Activated T-helper 1 cell treated with anti-CD3 and anti-CD28 coated beads, Interleukin-2, amount 50 U/mL, for 16 hours (primary cell): ENCODE measurements at places on chromosomes 5 and 9.

DNA sequence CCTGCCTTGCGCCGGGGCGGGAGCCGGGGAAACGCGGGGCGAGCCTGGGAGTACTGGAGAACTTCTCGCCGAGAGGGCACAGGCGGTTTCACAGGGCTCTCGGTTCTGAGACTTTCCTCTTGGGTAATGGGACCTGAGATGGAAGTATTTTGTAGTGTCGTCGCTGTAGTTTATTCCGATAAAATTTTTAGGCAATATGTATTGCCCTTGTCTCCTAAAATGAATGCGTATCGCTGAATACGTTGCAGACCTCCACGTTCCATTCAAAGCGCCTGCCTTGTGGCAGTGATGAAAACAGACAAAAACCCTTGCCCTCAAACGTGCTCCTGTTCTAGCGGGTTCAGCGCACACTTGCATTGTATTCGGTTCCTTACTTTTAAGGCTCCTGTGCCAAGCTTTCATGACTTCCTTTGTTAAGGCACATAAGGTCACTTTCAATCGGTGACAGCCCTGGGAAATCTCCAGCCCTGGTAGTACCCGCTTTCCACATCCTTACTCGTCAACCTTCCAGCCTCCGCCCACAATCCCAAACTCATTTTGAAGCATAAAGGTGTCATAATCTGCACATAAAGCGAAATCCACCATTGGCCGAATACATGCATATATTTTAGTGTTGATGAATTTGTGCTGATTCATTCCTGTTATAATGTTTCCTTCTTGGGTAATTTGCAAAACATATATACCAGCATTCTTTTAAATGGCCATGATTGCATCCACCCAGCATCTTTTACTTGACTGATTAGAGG lies 694 bp downstream of the RMI1 start:
- no peak for DNase-seq

- DNase-seq: no peak
These were observed 21.7 kb downstream of the SLC30A5 start for GRCh38 chr5:69115526-69115925.

DNA sequence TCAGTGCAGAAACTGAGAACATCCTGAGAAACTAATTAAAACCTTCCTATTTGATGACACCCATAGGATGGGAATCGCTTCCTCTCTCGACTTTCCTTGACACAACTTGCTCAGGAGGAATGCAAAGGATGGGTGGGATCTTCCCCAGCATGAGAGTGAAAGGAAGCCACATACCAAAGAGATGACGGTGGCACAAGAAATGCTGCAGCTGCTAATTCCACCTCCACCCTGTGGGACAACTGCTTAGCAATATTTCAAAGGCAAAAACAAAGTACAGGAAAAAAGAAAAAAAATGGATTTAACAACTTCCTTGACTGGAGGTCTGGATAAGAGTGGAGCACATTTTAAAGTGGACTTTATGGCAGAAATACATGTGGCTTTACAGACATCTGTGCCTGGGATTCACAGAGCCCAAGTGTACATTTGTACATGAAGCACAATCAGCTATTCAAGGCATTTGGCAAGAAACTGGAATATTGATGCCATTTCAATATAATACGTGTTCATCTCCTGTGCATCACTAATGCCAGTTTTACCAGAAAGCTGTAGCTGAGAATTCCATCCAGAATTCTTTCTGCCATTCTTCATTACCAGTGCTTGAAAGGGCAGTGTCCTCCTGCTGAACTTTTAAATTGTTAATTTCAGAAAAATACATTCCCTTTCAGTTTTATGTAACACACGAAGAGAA lies 359.2 kb upstream of the ACTBL2 start:
- no peak for DNase-seq

DNA sequence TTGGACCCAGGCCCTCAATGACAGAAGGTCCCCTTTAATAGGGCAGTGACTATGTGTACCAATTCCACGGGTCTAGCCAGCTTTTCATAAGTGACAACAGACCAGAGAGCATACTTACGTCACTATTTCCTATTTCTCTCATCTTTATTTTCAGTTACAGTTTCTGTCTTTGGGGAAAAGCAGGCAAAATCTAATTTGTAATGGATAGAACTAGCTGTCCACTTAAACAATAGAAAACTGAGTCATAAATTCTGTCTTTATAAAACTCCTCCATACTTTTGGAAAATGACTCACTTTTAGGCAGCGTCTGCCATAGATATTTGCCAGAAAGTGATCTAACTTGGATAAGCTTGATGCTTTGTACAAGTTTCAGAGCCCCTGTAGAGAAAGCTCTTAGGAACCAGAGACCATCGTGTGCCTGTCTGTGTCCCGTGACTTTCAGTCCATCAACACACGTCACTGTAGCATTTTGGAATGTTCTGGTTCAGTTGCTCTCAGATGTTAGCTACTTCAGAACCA lies 101.9 kb downstream of the F2RL2 start:
- DNase-seq: no peak

GRCh38 chr9:33439731-33440130 lies 7.7 kb downstream of the AQP3 start:
- DNase-seq: no peak

DNA sequence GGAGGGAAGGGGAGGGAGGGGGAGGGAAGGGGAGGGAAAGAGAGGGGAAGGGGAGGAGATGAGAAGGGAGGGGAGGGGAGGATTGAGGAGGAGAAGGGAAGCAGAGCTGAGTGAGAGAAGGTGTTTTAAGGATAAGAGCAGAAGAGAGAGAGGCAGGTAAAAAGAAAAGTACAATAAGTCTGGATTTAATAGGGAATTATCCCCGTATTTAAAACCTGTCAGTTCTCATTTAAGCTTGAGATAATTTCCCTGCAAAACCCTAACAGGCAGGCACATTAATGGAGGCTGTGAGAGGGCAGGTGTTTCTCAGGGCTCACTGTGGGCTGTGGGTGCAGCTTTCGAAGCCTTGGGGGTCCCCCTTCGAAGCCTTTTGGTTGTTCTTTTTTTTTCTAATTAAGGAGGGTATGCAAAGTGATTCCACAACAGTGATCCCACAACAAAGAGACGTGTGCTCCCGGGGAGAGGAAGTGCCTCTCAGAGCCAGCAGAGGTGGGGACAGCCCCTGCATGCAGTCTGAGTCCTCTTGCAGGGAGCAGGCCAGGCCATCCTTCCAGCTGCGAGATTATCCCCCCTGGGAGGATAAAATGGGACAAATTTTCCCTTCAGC lies 317.9 kb upstream of the IRX1 start:
- no peak for DNase-seq

DNA sequence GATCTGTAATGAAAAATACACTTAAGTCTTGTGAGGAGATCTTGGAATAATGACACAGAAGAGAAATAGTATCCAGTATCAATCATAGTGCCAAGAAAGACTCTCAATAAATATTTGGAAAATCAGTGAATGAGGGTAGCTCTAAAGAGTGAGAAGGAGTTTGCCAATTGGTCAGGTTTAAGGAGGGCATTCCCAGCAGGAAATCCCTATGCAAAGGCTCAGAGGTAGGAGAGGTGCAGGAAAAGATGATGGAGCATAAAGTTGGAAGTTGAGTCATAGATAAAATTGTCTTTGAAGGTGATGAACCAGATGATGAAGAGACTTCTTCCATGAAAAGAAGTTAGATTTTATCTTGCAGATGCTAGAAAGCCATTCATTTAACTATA lies 27.8 kb downstream of the TNPO1 start:
- no peak for DNase-seq

GRCh38 chr5:97131139-97131710 lies 11.2 kb downstream of the LIX1 start:
- DNase-seq: no peak

- no peak for DNase-seq
These were observed 70.4 kb downstream of the GADD45G start for GRCh38 chr9:89675058-89675742.

GRCh38 chr9:36855448-36856315 lies 178.4 kb downstream of the PAX5 start:
- DNase-seq: no peak

GRCh38 chr9:15231788-15232635 lies 75.0 kb downstream of the TTC39B start:
- DNase-seq: no peak

DNA sequence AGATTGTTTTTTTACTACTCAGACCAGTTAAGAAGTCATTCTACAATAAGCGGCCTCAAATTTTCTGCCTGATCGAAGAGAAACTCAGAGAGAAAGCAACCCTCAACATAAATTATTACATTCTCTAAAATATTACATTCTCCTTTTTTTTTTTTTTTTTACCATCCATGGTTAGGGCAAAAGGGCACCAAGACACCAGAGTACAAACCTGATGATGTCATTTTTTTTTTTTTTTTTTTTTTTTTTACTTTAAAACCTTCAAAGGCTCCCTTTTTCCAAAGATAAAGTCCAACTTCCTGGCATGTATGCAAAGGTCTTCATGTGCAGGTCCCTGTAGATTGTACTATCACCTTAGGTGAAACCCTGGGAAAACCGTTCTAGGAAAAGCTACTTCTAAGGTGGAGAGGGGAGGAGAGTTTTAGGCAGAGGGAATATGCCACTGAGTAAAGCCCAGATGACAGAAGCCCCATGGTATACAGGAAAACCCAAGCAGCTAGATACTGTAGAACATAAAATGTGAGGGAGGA lies 104.4 kb downstream of the SSBP2 start:
- no peak for DNase-seq

GRCh38 chr5:9198394-9198793 lies 347.5 kb downstream of the SEMA5A start:
- DNase-seq: no peak

DNA sequence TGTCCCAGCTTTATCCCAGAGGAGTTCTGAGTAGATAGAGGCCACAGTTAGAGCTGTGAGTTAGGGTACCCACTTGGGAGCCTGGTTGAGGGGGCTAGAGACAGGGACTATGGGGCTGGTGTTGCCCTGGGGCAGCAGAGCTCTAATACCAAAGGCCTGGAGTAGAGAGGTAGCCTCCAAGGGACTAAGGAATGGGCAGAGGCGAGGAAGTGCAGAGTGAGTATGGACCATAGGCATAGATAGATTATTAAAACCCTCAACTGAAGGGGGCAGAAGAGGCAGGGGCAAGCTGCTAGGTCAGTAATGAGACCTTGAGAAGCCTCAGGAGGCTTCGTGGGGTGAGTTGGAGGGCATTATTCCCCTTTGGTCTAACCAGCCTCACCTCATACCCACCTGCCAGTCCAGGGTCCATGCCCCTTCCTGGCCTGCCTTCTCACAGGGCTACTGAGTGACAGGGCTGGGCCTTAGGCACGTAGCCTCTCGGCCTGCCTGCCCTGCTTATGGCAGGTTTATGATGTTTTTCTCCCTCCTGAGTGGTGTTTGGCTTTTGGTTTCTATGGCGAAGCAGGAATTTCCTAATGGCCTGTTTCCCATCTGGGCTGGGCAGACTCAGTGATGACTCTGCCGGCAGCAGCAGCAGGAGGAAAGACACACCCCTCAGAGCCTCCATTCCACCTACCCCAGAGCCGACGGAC lies 8.0 kb downstream of the PDLIM4 start:
- no peak for DNase-seq

DNA sequence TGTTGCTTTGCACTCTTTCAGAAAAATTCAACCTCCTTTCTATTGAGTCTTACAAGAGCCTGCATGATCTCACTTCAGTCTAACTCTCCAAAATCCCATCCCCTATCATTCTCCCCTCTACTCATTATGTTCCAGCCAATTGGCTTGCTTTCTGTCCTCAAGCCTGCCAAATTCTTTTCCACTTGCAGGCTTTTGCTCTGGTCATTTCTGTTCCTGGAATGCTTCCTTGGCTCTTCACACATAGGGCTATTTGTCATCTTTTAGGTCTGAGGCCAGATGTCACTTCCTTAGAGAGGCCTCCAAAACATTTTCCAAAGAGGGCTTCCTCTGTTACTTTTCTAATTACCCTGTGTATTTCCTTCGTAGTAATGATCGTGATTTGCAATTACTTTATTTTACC lies 11.8 kb upstream of the CHD1 start:
- DNase-seq: no peak

- DNase-seq: no peak
These were observed 40.1 kb downstream of the CCNJL start for GRCh38 chr5:160272264-160272663.

DNA sequence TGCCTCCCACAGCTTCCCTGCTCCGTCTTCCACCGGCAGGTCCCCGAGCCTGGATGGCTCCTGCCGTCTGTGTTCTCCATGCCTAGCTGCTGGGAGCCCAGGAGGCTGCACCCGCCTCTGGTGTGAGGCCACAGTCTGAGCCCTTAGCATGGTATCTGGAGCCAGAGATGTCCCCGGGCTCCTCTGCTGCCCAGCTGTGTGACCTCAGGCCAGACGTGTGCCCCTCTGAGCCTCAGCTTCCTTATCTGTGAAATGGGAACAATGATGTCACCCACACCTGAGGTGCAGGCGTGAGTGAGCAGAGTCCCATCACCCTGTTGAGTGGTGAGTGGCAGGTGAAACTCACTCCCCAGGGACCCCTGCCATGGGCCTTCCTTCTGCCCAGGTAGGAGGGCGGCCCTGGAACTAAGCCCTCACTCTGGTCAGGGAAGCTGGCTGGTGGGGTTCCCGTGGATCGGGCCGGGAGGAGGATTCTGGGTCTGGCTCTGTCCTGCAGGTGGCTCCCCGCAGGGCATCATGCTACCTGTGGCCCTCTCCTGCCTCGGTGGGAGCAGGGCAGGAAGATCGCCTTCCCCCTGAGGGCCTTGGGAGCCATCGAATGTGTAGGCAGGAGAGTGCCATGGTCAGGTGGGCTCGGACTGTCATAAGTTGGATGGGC lies 239.0 kb downstream of the PBX3 start:
- no peak for DNase-seq

DNA sequence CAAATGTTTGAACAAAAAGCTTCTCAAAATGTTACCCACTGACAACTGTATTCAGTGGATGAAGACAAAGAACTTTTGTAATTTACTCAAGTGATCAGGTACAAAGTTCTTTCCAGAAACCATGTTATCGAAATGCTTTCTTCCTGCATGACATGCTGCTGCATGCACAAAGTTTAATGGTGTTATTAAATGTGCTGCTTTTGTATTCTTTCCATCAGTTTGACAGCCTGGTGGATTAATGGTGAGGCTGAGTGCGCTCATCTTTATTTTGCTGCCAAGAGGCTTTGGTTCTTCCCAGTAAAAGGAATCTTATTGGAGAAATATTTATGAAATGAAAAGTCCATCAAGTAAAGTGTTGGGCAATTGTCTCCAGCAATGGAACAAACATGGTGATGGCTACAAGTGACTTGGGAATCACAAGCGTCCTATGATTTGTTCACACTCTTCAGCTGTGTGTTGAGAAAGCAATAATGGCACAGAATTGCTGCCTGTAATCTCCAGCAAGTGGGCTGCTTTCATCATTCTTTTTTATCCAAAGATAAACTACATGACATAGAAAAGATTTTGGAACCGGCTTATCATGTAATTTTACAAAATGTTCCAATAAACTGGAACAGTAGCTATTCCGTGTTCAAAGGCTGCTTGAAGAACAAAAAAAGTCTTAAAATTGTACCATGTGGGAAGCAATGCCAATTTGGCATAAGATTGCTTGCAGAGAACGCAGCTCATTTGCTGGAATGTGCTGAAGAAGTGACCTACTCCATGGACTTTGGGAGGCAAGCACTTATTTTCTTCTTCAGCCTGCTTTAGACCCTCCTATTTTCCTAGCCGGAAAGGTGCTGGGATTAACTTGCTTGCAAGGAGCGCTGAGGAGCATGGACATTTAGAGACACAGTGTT lies 153.1 kb downstream of the HSD17B3 start:
- DNase-seq: no peak

GRCh38 chr9:34546834-34547827 lies 24.3 kb upstream of the ENHO start:
- no peak for DNase-seq

- no peak for DNase-seq
These were observed 18.3 kb downstream of the FAT2 start for GRCh38 chr5:151572657-151573368.

GRCh38 chr9:120210274-120210673 lies 369.7 kb downstream of the CDK5RAP2 start:
- no peak for DNase-seq
